Activated T-helper 17 cell treated with anti-CD3 and anti-CD28 coated beads, Interleukin-2, amount 50 U/mL, for 72 hours (primary cell): ENCODE measurements at places on chromosomes 3 and 15. TPM values are rescaled to one million over a fixed set of nuclear protein-coding genes. Genes with fewer than 3 reads are reported as not detected.

SECISBP2L gene
- 20.1 TPM for total RNA-seq

HTR3E gene
- total RNA-seq: not detected

MOBP gene
- not detected for total RNA-seq

GRCh38 chr3:13040361-13041074 lies 32.7 kb downstream of the IQSEC1 start:
- ATAC-seq: peak; percentile 83

DNA sequence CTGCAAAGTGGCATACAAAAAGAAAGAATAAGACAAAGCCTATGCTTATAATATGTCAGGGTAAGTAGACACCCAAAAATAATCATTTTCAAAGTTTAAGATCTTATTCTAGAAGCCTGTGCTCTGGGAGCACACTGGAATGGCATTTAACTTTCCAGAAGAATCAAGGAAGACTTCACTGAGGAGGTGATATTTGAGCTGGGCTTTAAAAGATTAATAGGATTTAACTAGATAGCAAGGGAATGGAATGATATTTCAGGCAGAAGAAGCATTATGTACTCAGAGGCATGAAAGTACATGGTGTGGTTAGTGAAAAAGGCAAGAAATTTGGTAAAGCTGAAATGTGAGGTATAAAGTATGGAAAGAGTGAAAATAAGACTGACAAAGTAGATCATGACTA lies 106.8 kb downstream of the ZBTB20 start:
- ATAC-seq: no peak

DNA sequence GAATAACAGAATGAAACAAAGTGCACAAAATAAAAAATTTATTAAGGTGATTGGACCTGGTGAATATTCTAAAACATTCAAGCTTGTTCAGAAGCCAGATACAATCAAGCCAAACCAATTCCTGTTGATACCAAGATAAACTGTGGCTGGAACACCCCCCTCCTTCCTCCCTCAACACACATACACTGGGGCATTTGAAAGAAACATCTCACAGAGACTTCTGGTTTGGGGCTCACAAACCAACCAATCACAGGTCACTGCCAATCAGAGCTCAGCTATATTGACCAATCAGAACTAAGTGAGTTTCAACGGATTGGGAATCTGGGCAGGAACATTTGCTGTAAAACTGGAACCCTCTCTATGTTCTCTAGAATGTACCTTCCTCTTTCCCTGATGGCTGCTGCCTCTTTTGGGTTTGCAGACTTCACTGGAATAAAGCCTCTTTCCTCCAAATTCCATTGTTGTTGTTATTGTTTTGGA lies 340.6 kb upstream of the GOLIM4 start:
- ATAC-seq: no peak

DNA sequence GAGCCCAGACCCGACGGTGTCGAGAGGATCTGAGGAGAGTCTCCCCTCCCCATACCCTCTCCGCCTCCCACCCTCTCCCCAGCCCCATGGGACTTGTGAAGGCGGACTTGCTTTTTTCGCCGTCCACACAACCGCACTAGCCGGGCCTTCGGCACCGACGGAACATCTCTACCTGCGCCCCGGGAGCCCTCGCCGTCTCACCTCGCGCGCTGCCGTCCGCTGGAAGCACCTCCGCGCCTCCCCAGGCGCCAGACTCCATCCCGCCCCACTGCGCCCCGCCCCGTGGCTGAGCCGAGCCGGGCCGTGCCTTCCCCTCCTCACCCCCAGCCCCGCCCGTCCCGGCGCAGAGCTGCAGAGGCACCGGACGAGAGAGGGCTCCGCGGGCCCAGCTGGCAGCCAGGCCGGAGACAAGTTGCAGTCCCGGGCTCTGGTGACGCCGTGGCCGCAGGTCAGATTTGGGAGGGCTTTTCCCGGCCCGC lies at the start of the genes DUOX1 and DUOXA1:
Gene DUOX1 (plus strand): TSS at position 344 of the 479 bp plus-strand sequence. CDS start 1,973 bp downstream, outside the sequence.
Gene DUOXA1 (minus strand): TSS at position 229 of the 479 bp plus-strand sequence. CDS start 6,865 bp downstream, outside the sequence.
- ATAC-seq: peak; percentile 54

- ATAC-seq: no peak
These were observed 53.0 kb upstream of the TPM1 start for GRCh38 chr15:62989366-62990055.

DNA sequence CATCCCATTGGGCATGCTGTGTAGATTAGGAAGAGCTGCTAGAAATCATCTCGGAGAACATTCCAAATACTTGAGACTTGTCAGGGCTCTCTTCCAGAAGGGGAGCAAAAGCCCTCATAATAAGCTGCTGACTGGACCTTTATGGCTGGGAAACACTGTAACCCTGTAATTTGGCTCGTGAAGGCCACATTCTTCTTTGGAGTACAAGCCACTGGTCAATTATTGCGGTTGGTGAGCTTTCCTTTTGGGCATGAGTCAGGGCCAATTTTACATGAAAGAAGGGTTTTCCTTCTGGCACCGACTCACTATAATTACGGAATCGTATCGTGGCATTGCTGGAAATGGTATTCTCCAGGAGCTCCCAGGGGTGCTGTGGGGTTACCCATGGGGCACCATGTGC lies 434.5 kb upstream of the RGMA start:
- no peak for ATAC-seq

GRCh38 chr3:14337828-14338227 lies 64.6 kb upstream of the SLC6A6 start:
- ATAC-seq: no peak
